ENCODE measurements at places on chromosomes 3 and 15.

- no peak for DNase-seq
Observed at GRCh38 chr3:71389191-71389590, 194.3 kb downstream of the FOXP1 start.

DNA sequence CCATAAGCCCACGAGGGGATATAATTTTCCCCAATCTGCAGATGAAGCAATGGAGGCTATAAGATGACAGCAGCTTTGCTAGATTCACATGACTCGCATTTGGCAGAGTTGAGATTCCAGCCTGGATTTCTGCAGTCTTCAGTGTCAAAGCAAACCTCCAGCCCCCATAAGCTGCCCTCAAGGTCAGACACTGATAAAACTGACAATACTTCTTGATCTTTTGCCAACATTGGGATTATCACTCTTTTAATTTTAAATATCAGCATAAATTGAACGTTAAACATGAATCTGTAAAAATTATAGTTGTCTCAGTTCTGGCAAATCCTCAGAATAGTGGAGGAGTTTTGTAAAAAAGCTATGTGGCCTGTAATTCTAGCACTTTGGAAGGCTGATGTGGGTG is 234.1 kb upstream of the TRIM42 start:
- DNase-seq = no peak

DNA sequence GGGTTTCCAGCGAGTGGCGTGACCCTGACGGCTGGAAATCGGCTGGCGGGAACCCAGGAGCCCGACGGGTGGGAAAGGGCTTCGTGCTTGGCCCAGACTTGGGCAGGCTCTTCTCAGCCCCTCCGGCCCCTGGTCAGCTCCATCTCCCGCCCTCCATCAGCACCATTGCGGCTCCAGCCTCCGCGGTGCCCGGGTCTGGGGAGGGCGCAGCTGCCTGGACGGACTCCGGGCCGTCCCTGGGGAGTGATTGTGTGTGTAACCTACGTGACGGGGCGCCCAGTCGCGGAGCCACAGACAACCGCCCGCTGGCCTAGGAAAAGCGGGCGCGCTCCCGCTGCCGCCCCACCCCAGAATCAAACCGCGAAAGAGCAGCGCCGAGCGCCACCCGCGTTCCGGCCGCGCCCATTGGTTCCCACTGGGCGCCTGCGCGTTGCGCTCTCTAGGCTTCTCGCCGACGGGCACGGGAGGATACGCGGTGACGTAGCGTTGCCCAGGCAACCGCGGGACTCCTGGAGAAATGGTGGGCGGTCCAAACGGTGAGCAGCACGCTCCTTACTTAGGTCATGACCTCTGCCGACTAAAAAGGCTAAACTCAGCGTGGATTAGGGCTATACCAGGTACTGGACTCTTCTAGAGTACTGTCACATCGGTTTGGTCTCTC is at the start of gene CFAP20DC:
Gene CFAP20DC, minus strand, starts transcription at position 355 of the 661 bp plus-strand sequence. CDS start 394 bp downstream, outside the sequence.
- DNase-seq = peak; percentile 44

DNA sequence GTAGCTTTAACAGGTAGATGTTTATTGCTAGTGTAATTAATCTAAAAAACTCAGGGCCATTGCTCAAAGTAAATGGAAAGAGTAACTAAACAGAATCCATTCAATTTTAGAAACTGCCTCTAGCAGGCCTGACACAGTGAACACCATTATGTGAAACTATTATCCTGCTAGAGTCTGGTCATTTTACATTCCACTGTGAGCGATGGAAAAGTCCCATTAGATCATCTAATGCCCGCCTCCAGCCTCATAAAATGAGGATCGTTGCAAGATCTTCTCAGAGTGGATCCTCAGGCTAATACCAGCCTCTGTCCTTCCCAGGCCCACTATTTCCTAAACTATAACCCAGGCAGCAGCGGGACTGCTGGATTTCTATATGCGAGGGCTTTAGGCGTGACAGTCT is 107.7 kb downstream of the WDR76 start:
- no peak for DNase-seq

DNA sequence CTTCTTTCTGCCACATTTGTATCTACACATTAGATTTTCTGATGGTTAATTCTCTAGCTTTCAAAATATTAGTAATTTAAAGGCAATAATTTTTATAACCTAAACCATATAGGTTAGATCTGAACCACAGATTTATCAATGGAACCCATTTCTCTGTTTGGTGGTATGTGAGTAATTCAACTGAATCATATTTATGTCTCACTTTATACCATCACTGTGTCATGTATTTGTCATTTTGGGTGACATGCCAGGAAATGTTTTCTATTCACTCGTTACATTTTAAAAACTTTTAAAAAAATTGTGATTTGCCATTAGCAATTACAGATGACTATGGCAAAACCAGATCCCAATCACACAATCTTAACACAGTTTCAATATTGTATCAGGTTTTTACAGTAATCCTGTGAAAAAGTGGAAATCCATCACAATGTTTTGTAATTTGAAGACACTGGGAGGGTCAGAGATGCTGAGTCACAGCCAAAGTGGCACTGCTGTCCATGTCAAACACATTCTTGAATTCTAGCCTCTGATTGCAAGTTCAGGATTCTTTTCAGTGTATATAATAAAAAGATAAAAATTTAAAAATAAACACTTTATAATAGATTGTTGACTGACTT is 356.0 kb upstream of the RBMS3 start:
- no peak for DNase-seq

DNA sequence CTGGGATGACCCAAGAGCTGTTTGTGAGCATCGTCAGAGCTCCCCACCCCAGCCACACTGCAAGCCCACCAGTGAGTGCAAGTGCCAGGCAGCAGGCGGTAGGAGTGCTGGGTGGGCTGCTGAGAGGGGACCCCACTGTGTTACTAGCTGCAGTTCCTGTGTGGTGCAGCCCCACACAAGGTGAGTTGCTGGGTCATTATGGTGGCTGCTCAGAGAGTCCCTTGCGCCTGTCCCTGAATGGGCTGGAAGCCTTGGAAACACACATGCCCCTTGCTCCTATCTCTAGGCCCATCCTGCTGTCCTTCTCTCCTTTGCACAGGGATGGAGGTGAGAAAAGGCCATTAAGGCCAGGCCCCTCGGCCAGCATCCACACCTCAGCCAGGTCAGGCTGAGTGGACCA is 83.7 kb downstream of the SEC22A start:
- DNase-seq = no peak

- no peak for DNase-seq
Observed at GRCh38 chr15:86394866-86395265, 315.2 kb downstream of the AGBL1 start.

GRCh38 chr15:52556524-52557273 is 12.1 kb downstream of the ARPP19 start:
- DNase-seq = no peak

- no peak for DNase-seq
Observed at GRCh38 chr15:75195122-75195765, 6.4 kb upstream of the C15orf39 start.

DNA sequence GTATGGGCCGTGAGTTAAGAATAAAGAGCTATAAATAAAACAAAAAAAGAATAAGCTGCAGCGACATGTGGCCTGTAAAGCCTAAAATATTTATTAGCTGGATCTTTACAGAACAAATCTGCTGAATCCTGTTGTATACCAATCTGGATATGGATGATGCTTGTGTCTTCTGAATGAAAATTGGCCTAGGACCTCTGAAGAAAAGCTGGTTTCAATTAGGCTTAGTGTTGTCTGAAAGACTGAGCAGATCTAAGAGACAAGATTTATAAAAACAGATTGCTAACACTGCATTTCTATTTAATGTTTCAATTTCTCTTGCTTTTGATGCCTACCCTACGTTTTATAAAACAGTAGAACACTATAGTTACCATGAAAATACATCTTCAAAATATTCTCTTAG is 57.9 kb downstream of the ST3GAL6 start:
- DNase-seq = no peak

DNA sequence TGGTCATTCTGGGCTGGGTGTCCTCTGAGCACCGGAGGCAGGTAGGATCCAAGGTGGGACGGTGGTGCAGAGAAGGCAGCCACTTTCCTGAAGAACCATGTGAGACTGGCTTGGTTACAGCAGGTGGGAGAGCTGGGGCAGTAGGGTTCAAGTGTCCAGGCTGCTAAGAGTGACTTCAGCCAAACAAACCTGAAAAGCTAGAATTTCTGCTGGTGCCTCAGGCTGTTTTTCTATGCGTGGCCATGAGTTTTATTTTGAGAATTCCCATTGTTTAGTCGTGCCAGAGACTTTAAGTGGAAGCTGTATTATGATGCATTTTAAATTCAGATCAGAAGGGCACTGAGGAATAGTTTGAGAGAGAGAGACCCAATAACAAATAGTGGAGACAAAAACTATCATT is 20.1 kb downstream of the USP13 start:
- DNase-seq = no peak

GRCh38 chr3:132283440-132283839 is 33.8 kb upstream of the ACP3 start:
- no peak for DNase-seq

DNA sequence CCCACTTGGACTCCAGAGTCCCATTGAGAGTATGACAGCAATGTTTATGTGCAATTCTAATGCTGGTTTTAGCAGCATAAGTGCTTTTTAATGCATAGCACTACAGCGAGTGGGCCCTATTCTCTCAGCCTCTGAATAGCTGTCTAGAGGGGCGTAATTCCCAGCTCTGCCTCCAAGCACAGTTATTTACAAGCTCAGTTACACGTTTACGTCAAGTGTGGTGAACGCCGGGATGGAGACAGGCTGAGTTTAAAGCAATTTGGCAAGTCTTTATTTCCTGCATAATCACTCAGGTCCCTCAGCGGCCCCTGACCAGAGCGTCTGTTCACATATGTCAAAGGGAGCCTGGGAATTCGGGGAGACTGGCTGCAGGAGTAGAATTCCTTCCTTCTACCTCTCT is 43.9 kb downstream of the SOX14 start:
- DNase-seq = no peak

- no peak for DNase-seq
Observed at GRCh38 chr15:74655424-74655823, 39.8 kb downstream of the CLK3 start.

GRCh38 chr15:93861413-93861812 is 369.9 kb upstream of the MCTP2 start:
- no peak for DNase-seq

GRCh38 chr15:72365844-72366243 is 10.0 kb downstream of the HEXA start:
- DNase-seq = no peak

DNA sequence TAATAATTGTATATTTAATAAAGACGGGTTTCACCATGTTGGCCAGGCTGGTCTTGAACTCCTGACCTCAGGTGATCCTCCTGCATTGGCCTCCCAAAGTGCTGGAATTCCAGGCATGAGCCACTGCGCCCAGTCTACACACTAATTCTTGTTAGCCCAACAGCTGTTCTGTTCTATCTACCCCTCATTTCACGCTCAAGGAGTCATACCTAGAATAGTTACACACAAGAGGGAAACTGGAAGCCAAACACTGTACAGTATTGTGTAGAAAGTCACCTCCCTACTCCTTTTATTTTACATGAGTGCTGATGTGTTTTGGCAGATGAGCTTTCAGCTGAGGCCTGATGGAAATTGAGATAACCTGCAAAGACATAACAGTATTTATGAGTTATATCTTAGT is 13.4 kb upstream of the CTDSPL2 start:
- no peak for DNase-seq

GRCh38 chr3:10674578-10674977 is 141.4 kb upstream of the SLC6A11 start:
- no peak for DNase-seq

DNA sequence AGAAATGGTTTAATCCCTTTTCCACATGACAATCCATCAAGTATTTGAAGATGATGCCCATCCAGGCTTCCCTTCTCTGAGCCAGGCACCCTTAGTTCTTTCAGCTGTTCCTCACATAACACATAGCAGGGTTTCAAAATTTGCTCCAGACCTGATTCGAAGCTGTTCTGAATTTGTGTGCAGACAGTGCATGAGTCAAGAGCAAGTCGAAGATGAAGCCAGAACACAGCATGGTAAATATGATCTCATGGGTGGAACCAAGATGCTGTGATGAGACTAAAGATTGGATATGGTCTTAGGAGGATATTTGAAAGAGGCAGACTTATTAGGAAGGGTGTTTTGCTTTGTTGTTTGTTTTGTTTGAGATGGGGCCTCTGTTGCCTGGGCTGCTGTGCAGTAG is 32.6 kb upstream of the PDE8A start:
- no peak for DNase-seq

DNA sequence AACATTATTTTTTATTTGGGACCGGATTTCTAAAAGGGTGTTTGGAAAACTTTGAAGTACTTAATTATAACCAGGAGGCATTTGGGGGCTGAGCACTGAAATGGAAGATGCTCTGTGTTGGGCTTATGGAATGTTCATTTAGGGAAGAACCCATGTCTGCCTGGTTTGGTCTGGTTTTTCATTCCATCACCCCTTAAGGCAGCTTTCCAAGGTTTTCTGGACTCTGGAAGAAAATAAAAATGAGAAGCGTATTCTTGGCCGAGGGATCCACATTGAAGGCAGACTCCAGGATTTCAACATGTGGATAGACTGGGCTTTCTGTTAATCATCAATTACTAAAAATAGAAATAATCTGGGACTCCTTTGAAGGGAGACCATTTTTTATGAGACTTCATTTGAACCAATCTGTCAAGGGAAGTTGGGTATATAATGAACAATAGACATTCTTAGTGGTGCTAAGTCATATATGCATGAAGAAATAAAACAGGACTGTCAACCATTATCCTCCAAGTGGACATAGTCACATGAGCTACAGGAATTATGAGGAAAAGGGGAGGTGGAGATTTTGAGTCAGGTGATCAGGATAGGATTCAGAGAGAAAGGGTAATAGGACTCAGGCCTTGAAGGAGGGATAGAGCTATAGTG is 270.5 kb upstream of the ADAMTS9 start:
- DNase-seq = no peak

- DNase-seq = no peak
Observed at GRCh38 chr3:156751461-156752025, 74.6 kb upstream of the LEKR1 start.

DNA sequence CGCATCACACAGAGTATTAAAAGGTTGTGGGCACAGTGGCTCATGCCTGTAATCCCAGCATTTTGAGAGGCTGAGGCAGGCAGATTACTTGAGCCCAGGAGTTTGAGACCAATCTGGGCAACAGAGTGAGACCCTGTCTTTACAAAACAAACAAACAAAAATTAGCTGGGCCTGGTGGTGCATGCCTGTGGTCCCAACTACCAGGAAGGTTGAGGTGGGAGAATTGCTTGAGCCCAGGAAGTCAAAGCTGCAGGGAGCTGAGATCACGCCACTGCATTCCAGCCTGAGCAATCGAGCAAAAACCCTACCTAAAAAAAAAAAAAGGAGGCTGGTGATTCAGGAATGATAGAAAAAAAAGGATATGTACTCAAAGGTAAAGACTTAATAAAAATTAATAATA is 28.2 kb upstream of the ST6GAL1 start:
- no peak for DNase-seq
